GM12864 (cell line): ENCODE measurements at places on chromosomes 6 and 20.

GRCh38 chr6:157227202-157228166, 95.8 kb downstream of the TMEM242 start:
- no peak for DNase-seq

DNA sequence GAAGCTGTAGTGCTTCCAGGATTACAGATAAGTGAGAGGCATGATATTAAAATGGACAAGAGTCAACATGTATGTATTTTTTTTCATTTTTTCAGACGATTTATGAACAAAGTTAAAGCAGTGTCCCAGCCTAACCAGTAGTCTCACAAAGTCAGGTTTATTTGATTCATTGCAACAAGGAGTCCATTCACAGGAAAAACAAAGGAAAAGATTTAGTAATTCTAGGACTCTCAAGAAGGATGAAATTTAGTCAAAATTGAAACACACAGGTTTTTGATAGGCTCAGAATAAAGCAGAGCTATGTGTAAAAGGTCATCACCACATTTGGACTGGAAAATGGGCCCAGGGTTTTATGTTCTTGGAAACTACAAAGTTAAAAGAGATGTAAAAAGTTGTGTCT, 84.0 kb downstream of the ZNF133 start:
- no peak for DNase-seq

DNA sequence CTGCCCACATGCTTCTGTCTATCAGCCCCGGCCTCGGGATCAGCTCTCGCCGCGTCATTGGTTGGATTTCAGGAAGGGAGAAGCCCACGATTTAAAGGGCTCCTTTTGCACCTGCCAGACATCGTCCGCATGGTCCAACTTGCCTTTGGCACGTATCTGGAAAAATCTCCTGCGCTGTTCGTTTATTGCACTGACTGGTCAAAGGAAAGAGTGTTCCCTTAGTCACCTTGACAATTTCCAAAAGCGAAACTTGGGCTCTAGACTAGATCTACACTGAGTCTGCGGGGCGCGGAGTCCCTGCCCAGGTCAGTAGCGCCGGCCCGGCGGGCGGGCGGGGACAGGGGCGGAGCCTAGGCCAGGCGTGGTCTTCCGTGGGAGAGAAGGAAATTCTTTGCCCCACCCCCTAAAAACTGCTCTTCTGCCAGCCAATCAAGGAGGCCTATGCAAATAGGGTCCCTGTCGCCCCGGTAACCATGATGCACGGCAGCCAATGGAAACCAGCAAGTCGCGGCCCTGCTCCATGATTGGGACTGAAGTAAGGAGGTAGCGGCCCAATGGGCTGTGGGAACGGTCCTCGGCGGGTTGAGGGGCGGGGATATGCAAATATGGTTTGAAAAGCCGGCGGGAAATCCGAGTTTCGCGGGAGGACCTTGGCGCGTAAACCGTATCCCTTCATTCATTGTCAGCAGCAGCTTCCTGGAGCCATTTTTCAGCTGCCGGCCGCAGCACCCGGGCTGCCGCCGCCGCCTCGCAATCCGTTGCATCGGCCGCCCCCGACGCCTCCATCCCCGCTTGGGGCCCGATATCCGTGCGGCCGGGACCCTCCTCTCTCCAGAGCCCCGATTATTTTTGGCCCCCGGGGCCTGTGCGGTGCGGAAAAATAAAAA, at the start of gene E2F3:
Gene E2F3, plus strand, starts transcription at position 675 of the 887 bp plus-strand sequence. CDS start 354 bp downstream, outside the sequence.
- peak; percentile 100 for DNase-seq

DNA sequence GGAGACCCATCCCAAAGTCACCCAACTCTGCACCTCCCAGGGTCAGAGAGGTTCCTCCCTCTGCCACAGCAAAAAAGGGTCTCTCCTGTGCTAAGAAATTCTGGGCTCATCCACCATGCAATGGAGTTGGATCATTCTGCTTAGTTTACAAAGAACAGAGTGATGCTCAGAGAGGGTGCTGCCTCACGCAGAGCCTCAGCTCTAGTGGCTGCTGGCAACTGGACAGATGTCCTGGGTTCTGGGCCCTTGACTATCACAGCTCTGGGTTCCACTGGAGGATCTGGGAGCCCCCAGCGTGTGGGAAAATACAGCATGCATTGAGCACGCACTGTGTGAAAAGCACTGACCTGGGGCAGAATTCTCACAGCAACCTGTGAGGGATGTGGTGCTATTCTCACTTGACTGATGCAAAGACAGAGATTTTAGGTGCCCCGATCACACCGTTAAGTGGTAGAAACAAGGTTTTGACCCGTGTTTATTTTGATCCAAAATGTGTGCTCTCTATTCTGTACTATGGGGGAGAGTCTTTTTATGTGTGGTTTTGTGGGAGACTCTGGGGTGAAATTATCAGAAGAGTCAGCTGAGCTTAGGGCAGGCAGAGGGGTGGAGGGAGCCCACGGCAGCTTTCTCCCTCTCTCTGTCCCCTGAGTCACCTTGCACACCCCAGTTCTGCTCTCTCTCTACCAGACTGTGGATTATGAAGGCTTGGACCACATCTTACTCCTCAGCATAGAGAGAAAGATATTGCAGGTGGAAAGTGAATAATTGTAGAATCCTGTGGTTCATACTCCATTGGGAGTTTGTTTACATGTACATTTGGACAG, 19.9 kb downstream of the TREML4 start:
- no peak for DNase-seq

DNA sequence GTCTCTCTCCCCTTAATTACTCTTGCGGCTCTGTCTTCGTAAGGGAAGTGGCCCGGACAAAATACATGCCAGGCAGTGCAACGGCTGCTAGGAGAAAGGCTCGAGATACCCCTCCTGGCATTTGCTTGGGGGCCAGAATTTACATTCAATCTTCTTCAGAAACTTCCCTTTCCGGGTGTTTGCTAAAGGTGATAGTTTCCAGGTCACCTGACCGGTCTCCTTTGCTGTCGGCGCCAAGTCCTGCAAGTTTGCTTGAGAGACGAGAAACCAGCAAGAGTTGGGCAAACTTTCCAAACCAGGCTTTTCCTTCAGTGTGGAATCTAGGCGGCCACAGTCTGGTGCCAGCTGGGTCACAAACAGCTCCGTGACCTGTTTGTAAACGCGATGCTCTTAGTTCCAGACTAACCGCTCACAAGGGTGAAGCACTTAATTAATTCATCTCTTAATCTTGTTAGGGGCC, 563 bp upstream of the SRSF3 start:
- no peak for DNase-seq

- DNase-seq, result no peak
Observed at GRCh38 chr6:146331013-146331412, 212.6 kb upstream of the RAB32 start.

GRCh38 chr6:26054781-26055718, 32.2 kb upstream of the HFE start:
- peak; percentile 93 for DNase-seq

GRCh38 chr20:39812116-39812515, 850.0 kb downstream of the DHX35 start:
- no peak for DNase-seq

- DNase-seq, result no peak
Observed at GRCh38 chr6:70225055-70225454, 77.8 kb downstream of the COL9A1 start.
